ENCODE measurements at places on chromosomes 6 and 20. TPM values are rescaled to one million over a fixed set of nuclear protein-coding genes. Genes with fewer than 3 reads are reported as not detected.
A peak's percentile ranks its signal among the peaks of the same experiment; 100 is the strongest.

Gene PROKR2
- total RNA-seq = 0.10 TPM

Gene RWDD2A
- 3.0 TPM for total RNA-seq

Gene CDH4
- 0.29 TPM for total RNA-seq

Gene CD83
- total RNA-seq = 14.9 TPM

Gene ATP6V1G2
- total RNA-seq = 2.3 TPM

Gene ATXN1
- 31.2 TPM for total RNA-seq

DNA sequence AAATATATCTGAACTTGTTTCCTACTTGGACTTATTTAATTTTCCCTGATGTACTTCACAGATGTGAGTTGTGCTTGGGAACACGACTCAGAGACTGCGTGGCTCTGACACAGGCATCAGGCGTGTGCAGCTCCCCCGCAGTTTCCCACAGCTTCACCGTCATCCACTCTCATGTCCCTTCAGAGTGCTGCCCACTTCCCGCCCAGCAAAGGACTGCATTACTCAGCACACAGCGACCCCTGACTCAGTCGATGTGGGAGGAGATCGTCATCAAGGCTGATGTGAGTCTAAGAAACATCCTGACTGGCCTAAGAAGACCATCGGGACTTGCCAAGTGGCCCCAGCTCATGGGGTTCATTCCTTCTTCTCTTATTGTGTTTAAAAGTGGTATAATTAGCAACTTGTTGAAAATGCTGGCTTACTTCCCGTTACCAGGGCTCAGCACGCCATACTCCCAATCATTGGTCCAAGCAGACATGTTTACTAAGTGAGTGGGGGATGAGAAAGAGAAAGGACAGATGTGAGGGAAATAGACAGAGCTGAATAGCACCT is 539.4 kb upstream of the JARID2 start:
- DNase-seq = peak; percentile 99

DNA sequence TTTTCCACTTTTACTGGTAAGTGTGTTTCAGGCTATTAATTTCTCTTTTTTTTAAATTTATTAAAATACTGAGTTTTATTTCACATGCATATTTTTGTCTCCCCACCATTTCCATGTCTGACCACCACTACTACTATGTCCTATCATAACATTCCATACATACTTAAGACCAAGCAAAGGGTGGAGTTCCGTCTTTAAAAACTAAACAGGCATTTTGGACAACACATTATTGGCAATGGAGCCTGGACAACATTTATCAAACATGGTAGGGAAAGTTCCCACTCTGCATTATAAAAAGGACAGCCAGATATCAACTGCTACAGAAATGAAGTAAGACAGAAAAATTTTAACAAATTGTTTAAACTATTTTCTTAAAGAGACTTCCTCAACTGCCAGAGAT is 91.9 kb downstream of the LMBRD1 start:
- DNase-seq = no peak

DNA sequence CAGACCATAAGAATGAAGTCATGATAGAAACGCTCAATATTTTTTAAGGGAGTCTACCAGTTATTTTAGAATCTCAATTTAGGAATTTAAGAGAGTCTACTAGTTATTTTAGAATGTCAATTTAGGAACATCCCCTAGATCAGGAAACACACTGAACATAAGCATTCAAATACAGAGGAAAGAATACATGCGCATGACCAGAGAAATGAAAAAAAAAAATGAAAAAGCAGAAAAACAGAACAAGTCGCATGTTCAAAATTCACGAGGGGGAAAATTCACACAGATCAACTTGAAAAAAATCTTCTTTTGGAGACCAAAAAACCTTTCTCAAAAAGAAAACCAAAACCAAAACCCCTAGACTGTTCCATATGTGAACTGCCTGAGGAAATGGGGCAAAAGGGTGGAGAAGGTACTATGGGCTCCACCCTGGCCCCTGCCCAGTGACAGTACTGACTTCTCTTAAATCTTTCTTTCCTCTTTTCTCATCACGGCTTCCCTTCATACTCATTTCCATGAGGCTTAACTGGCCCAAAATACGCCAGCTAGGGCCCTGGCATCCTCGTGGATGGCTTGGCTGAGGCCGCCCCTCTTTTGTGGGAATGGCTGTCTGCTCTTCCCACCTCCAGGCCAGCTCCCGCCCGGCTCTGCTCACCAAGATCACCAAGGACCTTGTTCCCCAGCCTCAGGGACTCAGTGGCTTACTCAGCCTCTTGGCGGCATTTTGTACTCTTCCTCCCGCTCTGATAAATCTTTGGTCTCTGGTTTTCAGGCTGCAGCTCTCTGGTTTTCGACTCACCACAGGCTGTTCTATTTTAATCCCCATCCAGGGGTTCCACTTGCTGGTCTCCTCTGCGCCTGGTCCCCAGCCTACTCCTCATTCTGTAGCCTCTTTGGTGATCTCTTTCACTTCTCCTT is 11.2 kb downstream of the ZBTB2 start:
- DNase-seq = peak; percentile 65

DNA sequence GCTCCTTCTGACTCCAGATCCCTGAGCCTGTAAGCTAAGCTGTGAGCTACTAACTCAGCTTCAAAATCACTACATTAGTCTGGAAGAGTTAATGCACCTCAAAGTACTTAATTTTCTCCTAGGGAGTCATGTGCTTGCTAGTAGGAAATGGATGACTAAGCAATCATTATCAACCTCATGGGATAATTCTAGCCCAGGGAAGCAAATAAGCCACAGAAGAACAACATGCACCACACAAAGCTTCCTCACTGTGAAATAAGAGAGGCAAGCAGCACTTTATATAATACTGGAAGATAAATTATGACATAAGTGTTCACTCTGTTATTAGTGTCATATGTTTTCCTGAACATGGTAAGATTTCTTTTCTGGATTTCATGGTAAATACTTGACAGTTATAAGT is 57.9 kb upstream of the RCAN2 start:
- no peak for DNase-seq

DNA sequence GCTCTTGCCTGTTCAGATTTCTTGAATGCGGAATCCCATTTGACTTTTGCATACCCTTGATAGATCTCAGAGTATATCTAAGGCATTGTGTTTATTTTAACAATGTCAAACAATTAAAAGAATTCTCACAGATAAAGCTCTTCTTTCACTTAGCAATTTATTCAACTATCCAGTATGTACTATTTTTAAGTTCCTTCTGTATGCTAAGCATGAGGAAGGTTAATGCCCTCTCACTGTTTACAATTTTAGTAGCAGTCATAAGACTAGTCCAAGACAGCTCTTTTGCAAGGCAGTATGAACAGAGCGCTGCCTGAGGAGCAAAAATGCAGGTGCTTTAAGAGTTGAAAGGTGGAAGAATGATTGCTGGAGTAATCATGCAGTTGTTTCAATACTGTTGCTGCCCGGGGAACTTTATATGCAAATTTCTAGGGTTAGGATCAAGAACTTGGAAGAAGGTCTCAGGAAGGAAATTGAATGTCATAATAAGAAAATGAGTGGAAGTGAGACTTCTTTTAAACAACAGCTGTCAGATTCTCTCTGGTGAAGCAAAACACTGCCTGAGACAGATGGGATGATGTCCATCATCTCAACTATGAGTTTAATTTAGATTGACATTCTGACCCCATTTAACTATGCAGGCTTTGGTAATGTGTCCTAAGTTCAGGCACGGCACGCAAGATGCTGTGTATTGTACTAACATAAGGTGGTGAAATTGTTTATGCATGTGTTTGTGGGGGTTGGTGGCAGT is 1303.5 kb upstream of the CITED2 start:
- DNase-seq = no peak

GRCh38 chr20:34579191-34579978 is 20.9 kb downstream of the MAP1LC3A start:
- DNase-seq = peak; percentile 86

- no peak for DNase-seq
Observed at GRCh38 chr6:39207416-39208222, 21.7 kb downstream of the KCNK5 start.

DNA sequence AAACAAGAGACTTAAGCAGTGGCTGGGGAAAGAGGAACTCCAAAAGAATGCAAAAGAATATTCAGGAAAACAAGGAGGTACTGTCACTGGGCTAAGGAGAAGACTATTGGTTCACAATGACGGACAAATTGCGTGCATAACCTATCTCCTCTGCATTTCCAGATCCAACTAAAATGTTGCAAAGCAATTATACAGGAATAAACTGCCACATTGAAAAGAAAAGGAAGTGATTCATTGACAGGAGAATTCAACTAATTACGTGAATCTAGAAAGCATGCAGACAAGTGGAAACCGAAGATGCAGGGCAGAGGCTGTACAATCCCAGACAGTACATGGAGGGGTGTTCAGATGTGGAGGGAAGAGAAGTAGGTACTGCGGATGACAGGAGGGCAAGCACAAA is 152.8 kb upstream of the RIPOR2 start:
- DNase-seq = peak; percentile 72

DNA sequence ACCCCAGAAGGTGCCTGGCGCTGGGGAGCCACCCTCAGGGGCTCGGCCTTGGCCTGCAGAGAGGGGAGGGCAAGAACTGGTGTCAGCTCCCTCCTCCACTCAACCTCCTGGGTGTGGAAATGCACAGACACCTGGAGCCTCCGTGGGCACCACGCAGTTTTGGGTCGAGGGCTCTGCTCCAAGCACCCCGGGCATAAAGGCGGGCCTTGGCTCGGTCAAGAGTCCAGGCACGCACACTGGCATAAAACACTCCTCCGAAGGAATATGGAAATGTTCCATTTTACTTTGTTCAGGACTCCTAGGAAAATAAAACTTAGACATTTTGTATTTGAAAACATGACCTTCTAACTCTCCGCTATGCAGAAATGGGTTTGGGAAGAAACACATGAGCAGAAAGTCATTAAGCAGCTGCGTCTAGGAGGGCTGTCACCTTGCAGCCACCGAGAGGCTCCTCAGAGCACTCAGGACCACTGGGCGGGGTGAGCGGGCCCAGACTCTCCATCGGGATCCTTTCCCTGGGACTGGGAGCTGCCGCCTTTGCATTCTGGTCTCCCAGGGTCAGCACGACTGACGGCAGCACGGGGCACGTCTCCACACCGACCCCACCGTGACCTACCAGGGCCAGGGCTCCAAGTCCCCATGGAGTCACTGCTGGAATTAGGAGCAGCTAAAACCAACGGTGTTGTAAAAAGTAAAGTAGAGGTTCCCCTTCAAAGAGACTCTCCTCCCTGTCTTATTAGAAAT is 46.0 kb upstream of the DACT2 start:
- no peak for DNase-seq

DNA sequence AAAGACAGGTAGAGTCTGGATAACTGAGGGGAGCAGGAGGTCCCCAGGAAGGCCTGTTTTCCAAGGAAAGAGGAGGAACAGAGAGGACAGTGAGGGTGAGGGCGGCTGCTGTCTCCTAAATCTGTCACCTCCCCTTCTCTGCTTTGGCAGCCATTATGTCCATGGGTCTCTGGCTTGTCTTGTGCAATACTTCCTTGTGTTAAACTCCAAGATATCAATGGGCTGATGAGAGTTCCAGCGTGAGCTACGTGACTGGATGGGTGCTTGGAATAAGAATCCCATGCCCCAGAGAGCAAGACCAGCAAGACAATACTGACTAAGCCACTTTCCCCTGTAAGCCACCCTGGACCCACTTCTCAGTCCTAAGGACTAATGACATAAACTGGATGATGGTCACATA is 26.3 kb upstream of the DNAAF9 start:
- DNase-seq = no peak

- peak; percentile 67 for DNase-seq
Observed at GRCh38 chr20:58106143-58106750, 122.2 kb downstream of the ANKRD60 start.

GRCh38 chr6:37480951-37481534 is 18.6 kb downstream of the CCDC167 start:
- no peak for DNase-seq

DNA sequence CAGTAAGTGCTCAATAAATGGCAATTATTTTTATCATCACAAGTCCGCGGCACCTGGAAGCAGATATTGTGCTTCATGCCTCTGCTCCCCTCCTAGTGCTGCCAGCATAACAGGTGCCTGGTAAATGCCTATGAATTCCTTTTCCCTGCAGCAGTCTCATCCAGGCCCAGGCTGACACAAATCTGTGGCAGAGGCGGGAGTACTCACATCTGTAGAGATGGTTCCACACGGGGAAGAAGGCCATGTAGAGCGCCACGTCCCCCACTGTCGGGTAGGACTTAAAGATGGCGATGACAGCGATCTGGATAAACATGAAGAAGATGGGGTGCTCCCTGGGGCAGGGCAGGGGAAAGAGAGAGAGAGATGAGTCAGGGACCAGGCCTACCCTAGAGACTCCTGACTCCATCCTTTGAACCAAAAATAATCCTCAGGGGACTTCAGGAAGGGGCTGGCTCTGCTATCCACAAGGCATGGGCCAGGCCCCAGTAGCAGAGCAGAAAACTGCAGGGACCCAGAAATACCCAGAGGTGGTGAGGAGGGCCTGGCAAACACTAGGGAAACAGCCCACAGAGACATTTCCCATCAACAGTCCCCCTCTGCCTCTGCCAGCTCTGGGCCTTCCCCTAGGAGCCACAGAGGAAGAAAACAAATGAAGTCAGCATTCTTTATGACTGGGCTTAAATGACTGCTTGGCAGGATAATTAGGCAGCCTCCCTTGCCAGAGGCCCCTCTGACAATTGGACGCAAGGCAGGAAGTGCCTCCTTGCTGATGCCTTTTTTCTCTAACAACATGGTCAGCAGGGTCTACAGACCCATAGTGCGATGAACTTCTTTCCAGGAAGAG is 23.0 kb downstream of the MAP1LC3A start:
- DNase-seq = peak; percentile 53

DNA sequence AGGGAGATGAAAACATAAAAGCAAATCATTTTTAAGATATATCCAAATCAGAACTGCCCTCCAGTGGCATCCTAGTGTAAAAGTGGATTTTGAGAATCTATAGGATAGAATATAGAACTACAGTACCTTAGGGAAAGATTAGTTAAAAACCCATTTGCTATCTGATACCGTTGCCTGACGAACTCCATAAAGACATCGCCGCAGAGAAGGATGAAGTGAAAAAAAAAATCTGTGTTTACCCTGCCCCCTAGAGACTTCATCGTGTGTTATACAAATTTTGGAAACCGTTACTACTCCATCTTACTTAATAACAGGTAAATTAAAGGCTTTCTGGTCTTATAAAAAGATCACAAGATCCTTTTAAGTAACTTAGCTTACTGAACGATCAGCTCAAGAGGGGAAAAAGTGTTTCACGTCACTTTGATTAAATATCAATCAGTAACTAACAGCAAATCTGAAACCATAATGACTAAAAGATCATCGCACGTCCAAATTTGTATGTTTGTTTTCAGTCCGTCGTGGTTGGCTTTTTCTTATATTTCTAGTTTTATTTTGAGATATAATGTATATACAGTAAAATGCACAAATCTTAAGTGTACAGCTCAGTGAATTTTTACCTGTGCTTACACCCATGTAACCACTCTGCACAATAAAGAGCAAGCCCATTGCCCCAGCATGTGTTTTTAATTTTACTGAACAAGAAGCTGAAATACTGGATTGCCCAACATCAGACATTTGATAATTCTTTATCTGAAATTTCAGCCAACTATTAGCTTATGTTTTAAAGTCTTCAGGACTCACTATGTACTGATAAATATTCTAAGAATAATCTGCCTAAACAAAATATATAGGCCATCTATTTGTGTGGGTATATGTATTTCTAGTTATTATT is 881 bp upstream of the MCM3 start:
- peak; percentile 51 for DNase-seq
